ENCODE measurements at places on chromosomes 3 and 15.

GRCh38 chr3:40308725-40309417 lies 636 bp upstream of the EIF1B start:
- no peak for DNase-seq

DNA sequence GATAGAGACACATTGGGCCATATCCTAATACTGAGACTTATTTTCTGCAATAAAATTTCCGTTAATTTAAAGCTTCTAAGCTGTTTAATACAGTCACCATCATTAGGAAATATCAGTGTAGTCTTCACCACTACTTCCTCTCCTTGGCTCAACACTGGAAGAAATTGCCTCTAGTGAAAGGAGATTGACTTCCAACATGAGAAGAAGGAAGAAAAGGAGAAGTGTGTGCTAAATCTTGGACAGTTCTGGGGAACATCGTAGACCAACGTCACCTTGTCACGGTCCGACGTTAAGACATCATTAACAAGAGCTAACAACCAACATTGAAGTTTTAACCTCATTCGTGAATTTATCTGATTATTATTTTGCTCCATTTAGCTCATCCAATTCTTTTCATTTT lies 987.0 kb upstream of the CFAP20DC start:
- no peak for DNase-seq

GRCh38 chr15:49041426-49041825 lies 4.8 kb downstream of the SECISBP2L start:
- no peak for DNase-seq

GRCh38 chr3:66762916-66763693 lies 235.0 kb upstream of the KBTBD8 start:
- DNase-seq: peak; percentile 61

GRCh38 chr15:74782259-74783071 lies 585 bp downstream of the CSK start:
- DNase-seq: no peak

Data from AG09319 (cell line).